ENCODE measurements at places on chromosomes 13 and 19.

- DNase-seq, result no peak
Measured at GRCh38 chr13:30584051-30584731, 33.5 kb upstream of the USPL1 start.

GRCh38 chr19:16076958-16077611, 790 bp downstream of the TPM4 start:
- DNase-seq, result no peak

DNA sequence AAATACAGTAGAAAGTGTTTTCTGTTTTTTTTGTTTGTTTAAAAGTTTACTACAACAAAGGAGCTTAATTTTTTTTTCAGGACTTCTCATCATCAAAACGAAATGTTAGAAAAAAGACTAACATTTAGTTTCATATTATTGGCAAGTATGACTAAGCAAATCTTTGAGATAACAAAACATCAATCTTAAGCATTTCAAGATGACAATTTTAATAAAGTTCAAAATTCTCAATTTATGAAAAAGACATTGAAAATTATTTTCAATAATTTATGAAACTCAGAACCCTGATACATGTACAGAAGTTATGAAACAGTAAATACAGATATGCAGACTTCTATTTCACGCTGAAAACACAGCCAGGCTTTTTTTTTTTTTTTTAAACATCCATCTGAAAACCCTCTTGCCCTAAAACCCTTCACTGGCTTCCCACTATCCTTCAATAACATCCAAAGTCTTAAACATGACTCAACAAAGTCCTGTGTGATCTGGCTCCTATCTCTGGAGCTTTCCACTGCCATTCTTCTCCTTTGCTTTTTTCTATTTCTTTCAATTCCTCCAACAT, 3.9 kb downstream of the RBM26 start:
- no peak for DNase-seq

- no peak for DNase-seq
Measured at GRCh38 chr13:106407338-106407737, 128.1 kb downstream of the EFNB2 start.

- DNase-seq, result no peak
Measured at GRCh38 chr19:29321116-29321515, 108.2 kb upstream of the UQCRFS1 start.

DNA sequence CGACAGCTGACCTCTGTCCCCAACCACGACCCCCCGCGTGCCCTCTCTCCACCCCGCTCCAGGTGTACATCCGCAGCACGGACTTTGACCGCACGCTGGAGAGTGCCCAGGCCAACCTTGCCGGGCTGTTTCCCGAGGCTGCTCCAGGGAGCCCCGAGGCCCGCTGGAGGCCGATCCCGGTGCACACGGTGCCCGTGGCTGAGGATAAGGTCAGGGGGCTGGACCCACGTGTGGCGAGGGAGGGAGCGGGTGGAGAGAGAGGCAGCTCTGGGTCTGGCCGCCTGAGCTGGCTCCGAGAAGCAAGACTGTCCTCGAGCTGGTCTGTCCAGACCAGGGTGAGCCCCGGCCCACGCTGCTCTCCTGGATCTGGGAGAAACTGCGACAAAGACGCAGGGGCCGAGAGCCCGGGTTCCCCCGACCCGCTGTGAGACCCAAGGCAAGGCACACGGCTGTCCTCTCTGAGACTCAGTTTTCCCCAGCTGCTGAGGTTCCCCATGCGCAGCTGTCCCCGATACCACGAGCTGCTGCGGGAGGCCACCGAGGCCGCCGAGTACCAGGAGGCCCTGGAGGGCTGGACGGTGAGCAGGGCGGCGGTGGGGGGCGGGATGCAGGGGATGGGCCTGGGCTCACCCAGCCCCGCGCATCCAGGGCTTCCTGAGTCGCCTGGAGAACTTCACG, 1.5 kb downstream of the ACP4 start:
- DNase-seq, result no peak

- no peak for DNase-seq
Measured at GRCh38 chr19:677601-678436, 1.6 kb downstream of the FSTL3 start.

Measured in CD4-positive, alpha-beta T cell treated with Interleukin-17A for 1 hour (primary cell).